ENCODE measurements at places on chromosomes 11 and 22. TPM values are rescaled to one million over a fixed set of nuclear protein-coding genes. Genes with fewer than 3 reads are reported as not detected.

The CHRNA10 gene
- 2.9 TPM for total RNA-seq

The LUZP2 gene
- 6.5 TPM for total RNA-seq

The LDHAL6A gene
- total RNA-seq = not detected

The SYT13 gene
- 17.4 TPM for total RNA-seq

The DNAJB7 gene
- total RNA-seq = not detected

The BRSK2 gene
- total RNA-seq = 8.6 TPM

The MMP13 gene
- not detected for total RNA-seq

Measured in type B pancreatic cell (in vitro differentiated cells).